ENCODE measurements at places on chromosomes 13 and 19.

- no peak for DNase-seq
These were observed 131.3 kb downstream of the KCTD15 start for GRCh38 chr19:33927789-33928457.

- DNase-seq, result no peak
These were observed 3.1 kb upstream of the NLRP13 start for GRCh38 chr19:55935206-55935605.

GRCh38 chr19:47609906-47610894 is 1.3 kb downstream of the BICRA start:
- DNase-seq, result peak; percentile 39

DNA sequence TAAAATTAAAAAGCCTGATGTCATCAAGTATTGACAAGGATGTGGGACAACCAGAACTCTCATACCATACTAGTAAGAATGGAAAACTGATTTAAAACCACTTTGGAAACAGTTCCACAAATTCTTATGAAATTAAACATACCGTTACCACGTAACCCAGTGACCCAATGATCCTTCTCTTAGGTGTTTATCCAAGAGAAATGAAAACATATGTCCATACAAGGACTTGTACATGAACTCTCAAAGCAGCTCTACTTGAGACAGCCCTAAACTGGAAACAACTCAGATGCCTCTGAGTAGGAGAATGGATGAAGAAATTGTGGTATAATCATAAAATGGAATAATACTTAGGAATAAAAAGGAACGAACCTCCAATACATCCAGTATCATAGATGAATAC is 27.6 kb downstream of the SLC6A16 start:
- DNase-seq, result no peak

- DNase-seq, result no peak
These were observed 561.2 kb upstream of the SLITRK1 start for GRCh38 chr13:84443463-84443862.

GRCh38 chr19:17170538-17171297 is 44.4 kb upstream of the USE1 start:
- no peak for DNase-seq

- no peak for DNase-seq
These were observed 184.4 kb downstream of the DNAJC3 start for GRCh38 chr13:95861296-95861695.

- no peak for DNase-seq
These were observed 1730.1 kb downstream of the SLITRK5 start for GRCh38 chr13:89401264-89401675.

- DNase-seq, result no peak
These were observed 3.7 kb upstream of the SIN3B start for GRCh38 chr19:16825312-16826052.

DNA sequence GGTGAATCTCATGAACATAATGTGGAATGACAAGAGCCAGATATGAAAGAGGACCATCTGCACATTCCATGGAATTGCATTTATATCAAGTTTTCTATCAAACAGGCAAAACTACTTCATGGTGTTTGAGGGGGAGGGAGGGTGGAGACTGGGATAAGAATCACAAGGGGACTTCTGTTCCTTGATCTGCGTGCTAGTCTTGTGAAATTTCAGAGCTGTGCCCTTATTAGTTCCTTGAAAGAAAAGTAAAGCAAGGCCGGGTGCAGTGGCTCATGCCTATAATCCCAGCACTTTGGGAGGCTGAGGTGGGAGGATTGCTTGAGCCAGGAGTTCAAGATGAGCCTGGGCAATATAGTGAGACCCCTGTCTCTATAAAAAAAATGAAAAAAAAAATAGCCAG is 30.2 kb upstream of the CEBPG start:
- DNase-seq, result no peak

DNA sequence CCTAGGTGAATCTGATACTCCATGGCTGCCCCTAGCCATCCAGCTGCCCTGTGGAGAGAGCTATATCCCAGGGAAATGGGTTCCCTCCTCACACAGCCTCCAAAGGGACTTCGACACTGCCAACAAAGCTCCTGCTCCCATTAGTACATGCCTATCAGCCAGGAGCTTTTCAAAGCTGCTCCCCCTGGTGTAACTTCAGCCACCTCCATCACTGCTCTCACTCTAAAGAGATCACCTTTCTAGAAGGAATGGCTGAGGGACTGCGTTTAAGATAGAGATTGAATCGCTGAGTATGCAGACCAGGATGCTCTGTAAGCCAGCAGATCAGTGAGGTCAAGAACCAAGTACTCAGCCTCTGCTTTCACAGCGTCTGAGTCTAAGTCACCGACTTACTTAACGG is 213.7 kb downstream of the NALCN start:
- DNase-seq, result no peak

DNA sequence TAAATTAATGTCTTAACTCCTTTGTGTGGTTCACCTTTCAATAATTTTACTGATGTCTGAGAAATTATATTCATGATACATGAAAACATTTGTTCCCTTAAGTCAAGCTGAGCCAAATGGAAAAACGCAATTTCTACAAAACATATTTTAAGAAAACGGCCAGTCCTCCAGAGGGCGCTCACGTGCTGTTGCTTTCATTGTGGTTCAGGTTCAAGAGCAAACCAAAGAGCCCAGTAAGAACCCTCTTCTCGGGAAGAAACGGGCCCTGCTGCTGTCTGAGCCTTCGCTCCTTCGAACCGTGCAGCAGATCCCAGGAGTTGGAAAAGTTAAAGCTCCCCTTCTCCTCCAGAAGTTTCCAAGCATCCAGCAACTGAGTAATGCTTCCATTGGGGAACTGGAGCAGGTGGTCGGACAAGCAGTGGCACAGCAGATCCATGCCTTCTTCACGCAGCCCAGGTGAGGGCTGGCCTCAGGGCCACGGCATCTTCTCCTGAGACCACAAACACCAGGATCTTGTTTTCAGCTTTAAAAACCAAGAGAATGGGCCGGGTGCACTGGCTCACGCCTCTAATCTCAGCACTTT is 4.3 kb downstream of the FAAP24 start:
- peak; percentile 24 for DNase-seq

GRCh38 chr19:4367781-4368127 is 24.4 kb downstream of the MPND start:
- DNase-seq, result no peak

DNA sequence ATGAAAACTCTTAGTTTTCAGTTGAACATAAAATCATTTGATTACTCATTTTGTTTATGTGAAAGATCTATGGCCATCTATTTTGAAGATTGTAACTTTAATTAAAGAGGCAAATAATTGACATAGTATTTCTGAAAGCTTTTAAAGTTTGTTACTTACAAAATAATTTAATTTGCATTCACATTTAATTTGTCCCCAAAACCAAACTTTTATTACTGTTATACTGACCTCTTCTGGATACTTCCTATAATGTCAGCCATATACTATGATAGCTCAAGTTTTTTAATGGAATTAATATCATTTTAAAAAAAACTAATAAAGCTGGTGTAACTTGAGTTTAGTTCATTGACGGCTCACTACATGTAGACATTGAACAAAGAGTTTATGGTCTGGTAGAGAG is 4.9 kb upstream of the SGCG start:
- DNase-seq, result no peak

DNA sequence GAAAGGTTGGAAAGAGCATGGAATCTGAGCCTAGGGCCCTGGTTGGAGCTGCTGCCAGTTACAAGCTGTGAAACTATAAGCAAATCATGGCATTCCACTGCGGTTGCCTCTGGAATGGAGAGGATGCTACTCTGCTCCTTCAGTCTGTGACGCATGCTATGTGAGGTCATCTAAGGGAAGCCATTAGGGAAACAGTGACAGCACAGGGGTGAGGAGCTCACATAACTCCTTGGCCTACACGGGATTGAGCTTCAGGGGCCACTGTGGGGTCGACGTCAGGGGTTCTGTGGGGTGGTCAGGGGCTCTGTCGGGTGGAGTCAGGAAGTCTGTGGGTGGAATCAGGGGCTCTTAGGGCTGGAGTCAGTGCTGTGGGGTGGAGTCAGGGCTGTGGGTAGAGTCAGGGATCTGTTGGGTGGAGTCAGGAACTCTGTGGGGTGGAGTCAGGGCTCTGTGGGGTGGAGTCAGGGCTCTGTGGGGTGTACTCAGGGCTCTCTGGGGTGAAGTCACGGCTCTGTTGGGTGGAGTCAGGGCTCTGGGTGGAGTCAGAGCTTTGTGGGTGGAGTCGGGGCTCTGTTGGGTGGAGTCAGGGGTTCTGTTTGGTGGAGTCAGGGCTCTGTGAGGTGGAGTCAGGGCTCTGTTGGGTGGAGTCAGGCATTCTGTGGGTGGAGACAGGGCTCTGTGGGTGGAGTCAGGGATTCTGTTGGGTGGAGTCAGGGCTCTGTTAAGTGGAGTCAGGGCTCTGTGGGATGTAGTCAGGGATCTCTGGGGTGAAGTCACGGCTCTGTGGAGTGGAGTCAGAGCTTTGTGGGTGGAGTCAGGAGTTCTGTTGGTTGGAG is 35.8 kb upstream of the MEDAG start:
- peak; percentile 42 for DNase-seq

- DNase-seq, result no peak
These were observed 116.0 kb downstream of the SIPA1L3 start for GRCh38 chr19:38022791-38023670.

DNA sequence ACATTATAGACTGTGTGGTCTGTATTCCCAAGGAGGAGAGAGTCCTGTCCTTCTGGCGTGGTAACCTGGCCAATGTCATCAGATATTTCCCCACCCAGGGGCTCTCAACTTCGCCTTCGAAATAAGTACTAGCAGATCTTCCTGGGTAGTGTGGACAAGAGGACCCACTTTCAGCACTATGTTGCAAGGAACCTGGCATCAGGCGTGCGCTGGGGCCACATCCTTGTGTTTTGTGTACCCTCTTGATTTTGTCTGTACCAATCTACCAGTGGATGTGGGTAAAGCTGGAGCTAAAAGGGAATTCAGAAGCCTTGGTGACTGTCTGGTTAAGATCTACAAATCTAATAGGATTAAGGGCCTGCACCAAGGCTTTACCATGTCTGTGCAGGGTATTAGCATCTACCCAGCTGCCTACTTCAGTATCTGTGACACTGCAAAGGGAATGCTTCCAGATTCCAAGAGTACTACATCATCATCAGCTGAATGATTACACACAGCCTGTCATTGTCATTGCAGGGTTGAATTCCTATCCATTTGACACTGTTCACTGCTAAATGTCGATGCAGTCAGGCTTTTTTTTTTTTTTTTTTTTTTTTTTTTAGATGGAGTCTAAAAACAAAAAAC is 148.0 kb downstream of the PRR20E start:
- peak; percentile 27 for DNase-seq

DNA sequence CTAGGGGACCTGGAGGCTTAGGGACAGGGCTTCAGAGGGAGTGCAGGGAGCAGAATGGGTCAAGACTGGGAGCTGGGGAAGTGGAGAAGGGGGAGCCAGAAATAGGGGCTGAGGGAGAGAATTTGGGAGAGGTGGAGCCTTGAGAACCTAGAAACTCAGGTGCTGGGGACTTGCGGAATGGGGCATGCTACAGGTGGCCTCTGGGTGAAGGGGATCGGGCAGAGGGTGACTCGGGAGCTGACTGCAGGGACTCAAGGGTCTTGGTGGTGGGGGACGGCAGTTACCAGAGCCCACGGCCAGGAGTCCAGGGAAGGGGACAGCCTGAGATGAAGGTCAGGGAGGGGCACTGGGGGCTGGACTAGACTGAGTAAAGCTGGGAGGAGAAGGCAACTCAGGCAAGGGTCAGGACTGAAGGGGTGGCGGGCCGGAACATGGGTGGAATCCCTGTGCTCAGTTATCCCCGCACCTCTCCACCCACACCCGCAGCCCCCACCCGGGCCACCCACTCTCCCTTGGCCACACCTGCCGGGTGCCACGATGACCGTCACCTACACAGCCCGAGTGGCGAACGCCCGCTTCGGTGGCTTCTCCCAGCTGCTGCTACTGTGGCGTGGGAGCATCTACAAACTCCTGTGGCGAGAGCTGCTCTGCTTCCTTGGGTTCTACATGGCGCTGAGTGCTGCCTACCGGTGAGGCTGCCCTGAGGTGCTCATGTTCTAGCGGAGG is 628 bp downstream of the BEST2 start:
- no peak for DNase-seq

GRCh38 chr13:30666113-30666512 is 48.4 kb downstream of the USPL1 start:
- no peak for DNase-seq

GRCh38 chr13:95676105-95676761 is 706 bp upstream of the DNAJC3 start:
- no peak for DNase-seq

DNA sequence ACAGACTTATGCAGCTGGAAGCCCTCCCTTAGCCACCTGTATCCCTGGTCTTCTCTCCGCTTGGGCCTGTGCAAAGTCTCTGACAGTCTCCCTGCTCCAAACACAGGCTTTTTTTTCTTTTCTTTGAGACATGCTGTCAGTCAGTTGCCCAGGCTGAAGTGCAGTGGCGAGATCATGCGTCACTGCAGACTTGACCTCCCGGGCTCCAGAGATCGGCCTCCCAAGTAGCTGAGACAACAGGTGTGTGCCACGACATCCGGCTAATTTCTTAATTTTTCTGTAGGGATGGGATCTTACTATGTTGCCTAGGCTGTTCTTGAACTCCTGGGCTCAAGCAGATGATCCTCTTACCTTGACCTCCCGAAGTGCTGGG is 1.6 kb downstream of the MZF1 start:
- DNase-seq, result no peak

GRCh38 chr13:51539887-51540286 is 44.4 kb upstream of the WDFY2 start:
- no peak for DNase-seq

DNA sequence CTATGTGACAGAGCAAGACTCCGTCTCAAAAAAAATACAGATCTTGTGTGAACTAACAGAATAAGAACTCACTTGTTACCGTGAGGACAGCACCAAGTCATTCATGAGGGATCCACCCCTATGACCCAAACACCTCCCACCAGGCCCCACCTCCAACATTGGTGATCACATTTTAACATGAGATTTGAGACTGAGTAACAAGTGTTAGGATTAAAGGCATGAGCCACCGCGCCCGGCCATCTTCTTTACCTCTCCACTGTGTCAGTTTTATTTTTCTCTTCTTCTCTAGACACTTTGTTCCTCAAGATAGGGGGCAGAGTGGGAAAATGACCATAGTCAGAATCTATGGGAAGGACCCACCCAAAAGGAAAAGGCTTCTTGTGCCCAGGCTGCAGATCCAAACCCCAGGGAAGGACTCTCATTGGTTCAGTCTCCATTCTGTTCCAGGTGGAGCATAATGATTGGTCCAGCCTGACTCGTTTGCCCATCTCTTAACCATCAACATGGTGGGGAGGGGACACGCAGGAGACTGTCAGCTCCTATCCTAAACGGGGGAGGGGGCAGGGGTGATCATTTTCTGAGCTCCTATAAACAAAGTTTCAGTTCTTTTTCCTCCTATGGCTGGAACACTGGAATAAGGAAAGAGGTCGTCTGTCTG is 1.3 kb upstream of the CALM3 start:
- no peak for DNase-seq

GRCh38 chr13:110644892-110645521 is 29.7 kb downstream of the NAXD start:
- DNase-seq, result peak; percentile 65

- no peak for DNase-seq
These were observed 530.9 kb downstream of the MYO16 start for GRCh38 chr13:109160357-109160756.

- no peak for DNase-seq
These were observed 2.0 kb downstream of the STXBP2 start for GRCh38 chr19:7638802-7639465.
